MCF 10A (cell line): ENCODE measurements at places on chromosomes 6 and 20.

DNA sequence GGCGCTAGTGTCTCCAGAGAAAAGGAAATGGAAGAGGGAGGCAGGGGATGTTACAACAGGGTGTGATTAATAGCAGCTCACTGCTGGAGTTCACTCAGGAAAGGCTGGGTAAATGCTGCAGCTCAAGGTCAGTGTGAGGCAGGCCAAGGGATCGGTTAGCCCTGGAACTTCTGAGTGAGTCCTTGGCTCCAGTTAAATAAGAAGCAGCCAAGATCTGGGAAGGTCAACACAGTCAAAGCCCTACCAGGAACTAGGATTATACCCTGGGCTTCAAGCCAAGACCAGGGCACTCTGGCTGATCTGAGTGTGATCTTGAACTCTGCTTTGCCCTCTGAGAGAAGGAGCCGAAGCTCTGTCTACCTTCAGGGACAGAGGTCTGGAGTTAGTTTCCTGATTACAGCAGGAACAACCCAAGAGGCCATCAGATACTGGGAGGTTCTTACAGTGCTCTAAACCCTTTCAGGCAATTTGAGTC is 44.3 kb downstream of the TPD52L1 start:
- peak; percentile 98 for DNase-seq

- DNase-seq, result no peak
Observed at GRCh38 chr6:37552267-37552666, 52.6 kb upstream of the CCDC167 start.

DNA sequence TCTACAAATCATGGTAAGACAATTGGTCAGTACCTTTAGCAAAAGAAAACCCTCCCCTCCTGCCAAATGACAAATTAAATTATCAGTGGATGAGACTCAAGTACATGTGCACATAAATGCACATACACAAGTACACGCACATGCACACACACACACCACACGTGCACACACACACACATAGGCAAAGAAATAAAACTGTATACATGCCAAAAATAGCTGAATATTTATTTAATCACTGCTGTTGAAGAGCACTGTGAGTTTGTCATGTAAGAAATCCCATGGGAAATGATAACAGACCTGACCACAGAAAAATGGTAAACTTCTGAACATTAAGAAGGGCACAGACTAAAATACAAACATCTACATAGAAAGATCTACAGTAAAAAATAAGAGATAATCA is 46.6 kb upstream of the TNFAIP3 start:
- no peak for DNase-seq

GRCh38 chr6:79902046-79902445 is 45.3 kb downstream of the ELOVL4 start:
- DNase-seq, result no peak

GRCh38 chr6:168075787-168076202 is 3.2 kb downstream of the FRMD1 start:
- no peak for DNase-seq

DNA sequence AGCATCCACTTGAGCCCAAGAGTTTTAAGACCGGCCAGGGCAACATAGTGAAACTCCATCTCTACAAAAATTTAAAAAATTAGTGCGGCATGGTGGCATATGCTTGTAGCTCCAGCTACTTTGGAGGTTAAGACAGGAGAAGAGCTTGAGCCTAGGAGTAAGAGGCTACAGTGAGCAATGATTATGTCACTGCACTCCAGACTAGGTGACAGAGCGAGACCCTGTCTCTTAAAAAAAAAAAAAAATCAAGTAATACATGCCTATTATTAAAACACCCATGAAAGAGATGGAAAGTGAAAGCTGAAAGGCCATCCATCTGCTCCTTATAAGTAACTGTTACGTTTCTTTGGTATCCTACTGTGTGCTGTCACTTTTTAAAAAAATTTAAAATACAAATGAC is 66.4 kb downstream of the FKBP5 start:
- no peak for DNase-seq

- DNase-seq, result no peak
Observed at GRCh38 chr6:52305948-52306767, 21.6 kb upstream of the MCM3 start.

DNA sequence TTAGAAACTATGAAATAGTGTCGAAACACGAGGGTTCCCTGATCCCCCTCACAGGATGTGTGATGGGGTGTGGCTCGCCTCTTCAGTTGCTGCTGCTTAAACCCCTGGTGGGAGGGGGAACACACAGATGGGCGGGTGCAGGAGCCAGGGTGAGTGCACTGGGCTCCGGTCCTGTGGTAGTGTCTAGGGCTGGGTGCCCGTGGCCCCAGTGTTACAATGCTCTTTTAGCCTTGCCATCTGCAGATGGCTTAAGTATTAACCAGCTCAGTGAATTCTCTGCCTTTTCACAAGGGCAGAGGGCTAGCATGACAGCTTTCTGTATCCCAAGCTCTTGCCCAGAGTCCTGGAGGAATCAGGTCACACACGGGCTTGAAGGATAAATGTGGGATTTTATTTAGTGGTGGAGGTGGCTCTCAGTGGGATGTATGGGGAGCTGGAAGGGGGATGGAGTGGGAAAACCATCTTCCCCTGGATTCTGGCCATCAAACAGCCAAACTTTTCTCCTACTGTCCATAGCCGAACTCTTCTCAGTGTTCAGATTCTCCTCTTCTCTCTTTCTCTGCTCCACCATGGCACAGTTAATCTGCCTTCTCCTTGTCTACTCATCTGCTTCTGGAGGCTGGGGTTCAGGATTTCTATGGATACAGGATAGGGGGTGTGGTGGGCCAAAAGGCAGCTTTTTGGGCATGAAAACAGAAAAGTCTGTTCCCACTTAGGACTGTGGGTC is 659.0 kb downstream of the EPM2A start:
- DNase-seq, result no peak

DNA sequence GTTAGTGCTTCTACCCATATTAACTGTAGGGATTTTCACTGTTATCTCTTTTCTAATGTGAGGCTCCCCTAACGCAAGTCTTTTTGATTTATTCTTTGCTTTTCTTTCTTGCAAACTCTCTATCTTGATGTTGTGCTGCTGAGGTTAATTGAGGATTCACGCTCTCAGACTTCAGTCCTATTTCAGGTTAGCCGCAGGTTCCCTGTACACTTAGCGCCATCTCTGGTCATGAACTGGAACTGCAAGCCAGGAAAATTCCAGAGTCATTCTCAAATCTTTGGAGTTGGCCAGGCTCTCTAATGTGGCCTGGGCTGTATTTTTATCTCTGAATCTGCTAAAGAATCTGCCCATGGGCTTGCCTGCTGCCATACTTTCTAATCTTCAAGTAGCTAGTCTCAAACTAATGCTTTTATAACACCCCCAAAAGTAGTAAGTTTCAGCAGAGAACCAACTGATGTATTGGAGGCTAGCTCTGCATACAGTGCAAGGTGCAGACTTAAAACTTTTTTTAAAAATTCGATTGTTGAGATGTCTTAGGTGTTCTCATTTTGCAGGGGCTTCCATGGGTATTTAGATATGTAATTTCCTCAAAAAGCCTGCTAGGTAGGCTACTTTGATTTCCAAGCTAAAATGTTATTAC is 91.1 kb upstream of the OPRM1 start:
- DNase-seq, result peak; percentile 52

DNA sequence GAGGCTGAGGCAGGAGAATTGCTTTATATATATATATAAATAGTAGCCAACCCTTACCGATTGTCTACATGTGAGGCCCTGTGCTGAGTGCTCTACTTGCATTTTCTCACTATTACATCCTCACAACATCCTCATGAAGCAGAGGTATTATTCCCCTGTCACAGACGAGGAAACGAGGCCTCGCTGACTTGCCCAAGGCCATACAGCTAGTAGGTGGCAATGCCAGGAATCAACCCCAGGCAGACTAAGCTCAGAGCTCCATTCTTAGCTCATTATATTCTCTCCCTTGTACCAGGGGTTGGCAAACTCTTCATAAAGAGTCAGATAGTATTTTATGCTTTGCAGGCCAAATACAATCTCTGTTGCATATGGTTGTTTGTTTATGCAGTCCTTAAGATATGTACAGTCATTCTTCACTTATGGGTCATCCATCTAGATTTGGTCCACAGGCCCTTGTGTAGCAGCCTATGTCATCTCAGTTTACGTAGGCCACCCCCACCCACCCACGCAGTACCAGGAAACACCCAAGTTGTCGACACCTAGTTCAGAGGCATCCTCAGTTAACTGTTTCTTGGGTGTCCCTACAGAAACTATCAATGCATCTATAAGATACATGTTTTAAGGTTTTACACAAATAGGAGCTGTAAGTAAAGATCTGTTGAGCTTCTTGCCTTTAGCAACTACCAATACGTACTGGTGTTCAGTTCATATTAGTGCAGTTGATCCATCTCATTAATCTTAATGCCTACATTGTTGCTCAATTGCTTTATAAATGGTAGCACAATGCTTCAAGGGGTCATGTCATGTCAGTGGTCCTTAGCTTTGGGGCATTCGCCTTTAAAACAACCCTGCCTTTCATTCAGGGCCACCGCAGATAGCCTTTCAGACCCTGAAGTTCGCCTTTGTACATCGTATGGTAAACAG is 3.0 kb downstream of the CASS4 start:
- no peak for DNase-seq

DNA sequence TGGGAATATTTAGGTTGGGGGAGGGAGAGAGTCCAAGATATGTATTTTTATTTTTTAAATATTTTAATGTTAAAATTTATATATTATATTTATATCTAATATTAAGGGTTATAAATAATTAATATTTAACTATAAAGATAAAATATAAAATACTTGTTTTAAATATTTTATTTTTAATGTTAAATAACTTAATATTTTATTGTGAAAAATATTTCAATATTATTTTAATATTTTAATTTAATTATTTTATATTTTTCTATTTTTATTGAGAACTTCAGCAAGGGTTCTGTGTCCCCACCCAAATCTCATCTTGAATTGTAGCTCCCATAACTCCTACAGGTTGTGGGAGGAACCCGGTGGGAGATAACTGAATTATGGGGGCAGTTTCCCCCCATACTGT is 34.0 kb downstream of the PERP start:
- no peak for DNase-seq

- DNase-seq, result peak; percentile 80
Observed at GRCh38 chr6:70371454-70372105, 41.7 kb upstream of the FAM135A start.

GRCh38 chr6:53059648-53060589 is 5.3 kb upstream of the FBXO9 start:
- DNase-seq, result no peak

DNA sequence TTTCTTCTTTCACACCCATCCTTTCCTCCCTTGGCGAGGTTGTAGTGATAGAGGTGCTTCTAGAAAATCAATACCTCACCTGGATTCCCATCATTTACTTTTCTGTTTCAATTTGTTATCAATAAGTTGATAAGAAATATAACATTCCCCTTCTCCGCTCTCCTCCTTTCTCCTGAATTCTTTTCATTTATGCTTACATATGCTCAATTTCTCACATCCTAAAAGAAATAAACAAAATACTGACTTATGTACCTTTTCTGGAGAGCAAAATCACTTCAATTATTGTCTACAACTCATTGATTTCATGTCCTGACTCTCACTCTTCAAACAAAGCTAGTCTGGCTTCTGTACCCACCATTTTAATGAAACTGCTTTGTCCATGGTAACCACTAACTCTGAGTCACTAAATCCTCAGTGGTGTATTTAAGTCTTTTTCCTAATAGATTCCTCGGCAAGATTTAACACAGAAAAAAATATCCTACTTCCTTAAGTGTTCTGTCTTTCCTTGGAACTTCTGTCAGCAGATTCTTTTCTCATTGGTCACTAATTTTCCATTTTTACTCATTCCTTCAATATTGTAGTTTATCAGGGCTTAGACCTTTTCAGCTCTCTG is 289.6 kb downstream of the RFPL4B start:
- DNase-seq, result no peak

- DNase-seq, result no peak
Observed at GRCh38 chr6:37850260-37850659, 30.7 kb downstream of the ZFAND3 start.

DNA sequence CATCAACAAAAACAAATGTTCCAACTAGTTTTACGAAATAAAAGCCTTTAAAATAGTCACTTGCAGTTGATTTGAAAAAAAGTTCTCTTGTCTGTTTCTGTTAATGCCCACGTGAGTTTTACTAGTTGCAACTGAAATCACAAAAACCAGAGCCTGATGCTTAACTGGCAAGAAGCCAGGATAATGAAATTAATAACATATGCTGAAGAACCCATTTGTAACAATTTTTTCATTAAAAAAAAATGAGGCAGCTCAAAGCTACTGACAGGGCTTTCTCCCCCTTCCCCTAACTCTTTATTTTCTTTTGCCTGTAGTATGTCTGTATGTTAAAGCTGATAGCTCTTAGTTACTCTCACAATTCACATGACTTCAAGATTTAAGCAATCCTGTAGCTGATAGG is 132.7 kb upstream of the EYA4 start:
- DNase-seq, result no peak

DNA sequence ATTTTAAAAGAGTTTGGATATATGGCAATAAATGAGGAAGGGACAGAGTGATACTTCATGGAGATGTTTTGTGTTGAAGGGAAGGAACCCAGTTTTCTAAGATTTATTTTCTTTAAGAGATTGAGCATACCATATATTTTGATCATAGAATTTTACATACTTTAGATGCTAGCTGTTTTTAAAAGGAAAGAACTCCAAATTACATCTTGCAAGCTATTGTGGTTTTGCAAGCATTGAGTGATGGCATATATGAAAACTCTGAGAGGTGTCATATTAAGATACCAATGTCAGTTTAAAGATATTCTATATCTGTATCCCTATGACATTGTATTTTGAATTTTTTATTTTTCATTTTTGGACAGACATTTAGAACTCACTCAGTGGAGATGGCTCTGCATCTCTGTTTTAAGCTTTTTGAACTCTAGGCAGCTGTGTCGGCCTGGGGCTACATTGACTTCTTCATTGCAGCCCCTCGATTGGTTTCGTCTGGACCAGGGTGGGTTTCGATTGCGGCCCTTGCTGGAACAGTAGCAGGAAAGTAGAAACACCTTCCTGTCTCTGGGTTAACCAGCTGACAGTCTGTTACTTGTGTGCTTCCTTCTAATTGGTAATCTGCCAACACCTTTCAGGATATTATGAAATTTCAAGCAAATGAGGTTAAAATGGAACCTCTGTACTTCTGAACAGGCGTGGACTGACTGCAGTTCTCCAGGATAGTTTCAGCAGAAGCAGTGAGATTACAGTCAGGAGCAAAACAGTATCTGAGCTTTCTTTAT is 14.0 kb downstream of the IGF2R start:
- peak; percentile 75 for DNase-seq

DNA sequence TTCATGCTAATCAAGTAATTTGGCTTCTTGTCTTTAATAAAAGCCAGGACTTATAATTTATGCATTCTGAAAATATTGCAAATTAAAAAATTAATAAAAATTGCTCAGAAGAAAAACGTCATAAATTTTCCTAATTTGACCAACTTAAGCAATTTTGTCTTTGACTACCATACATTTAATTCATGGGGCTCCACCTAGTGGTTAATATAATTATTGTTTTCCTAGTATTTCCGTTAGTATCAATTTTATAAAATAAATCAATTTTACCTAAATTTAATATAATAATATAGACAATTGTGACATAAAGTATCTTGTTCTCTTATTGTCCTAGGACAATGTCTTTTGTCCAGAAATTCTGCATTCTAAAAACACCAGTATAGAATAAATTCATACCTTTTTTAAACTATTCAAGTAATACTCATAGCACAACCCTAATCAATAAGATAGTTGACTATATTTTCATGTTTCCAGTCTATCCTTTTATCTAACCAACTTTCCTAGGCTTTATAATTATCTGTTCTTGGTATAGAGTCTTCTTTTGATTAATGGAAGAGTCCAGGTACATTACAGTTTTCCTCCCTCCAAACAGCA is 319.9 kb downstream of the TRDN start:
- peak; percentile 33 for DNase-seq

GRCh38 chr6:17035257-17036064 is 66.4 kb upstream of the STMND1 start:
- no peak for DNase-seq

GRCh38 chr6:142985281-142985680 is 40.3 kb upstream of the HIVEP2 start:
- DNase-seq, result no peak
